Heart right ventricle (tissue), 16 donors: ENCODE measurements at places on chromosomes 6 and 20.

DNA sequence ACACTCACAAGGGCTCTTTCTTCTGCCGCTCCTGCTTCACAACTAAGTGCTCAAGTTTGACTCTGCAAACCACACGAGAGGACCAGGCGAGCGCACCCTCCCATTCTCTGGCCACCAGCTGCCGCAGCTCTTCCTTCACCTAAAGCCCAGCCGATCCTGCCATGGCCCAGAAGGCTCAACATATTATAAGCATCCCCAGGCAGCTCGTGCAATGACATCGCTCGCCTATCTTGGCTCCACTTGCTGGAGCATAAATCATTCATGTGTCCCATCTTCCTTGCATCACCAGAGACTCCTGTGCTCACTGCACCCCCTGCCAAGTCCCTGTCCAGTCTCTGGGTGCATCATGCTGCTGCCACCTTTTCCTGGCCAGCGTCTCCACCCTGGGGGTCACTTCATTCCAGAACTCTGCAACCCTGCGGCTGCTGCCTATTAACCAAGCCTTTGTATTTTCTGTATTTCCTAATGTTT lies 59.0 kb downstream of the PSMG4 start:
- no peaks in the 10 kb centered on the region for H3K27me3 ChIP-seq
- no peaks in the 10 kb centered on the region for H3K36me3 ChIP-seq
- no peak overlapping the region for H3K4me3 ChIP-seq
- H3K27ac ChIP-seq, result no peak overlapping the region
- no peak for DNase-seq
- no peaks in the 10 kb centered on the region for H3K4me1 ChIP-seq

DNA sequence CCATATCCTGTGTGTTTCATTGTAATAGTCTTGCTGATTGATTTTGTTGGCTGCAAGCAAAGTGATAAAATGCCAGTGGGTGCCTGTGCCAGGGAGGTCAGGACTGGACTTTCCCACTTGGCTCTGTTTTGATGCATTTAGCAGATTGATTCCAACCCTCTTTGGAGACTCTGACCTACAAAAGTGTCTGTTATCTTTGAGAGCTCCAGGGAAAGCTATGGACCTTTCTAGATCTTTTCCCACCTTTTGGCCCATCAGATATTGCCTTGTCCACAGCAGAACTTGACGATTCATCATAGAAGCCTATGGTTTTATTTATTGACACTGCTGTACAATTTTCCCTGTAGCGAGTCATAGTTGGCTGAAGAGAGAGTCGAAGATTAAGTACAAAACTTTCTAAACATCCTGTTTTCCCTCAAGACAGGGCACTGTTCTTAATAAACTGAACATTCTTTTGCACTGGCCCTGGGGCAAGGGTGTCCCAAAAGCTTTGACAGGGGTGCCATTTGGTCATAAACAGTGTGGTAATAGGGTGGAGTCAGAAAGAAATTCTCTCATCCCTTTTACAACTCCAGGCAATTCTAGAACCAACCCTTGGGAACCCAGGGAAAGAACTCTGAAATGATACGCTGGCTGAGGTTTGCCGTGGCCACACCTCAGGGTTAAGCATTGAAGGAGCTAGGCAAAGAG lies 53.7 kb downstream of the E2F3 start:
- H3K4me1 ChIP-seq, result peaks cover 18% of the 10 kb centered on the region
- H3K4me3 ChIP-seq, result no peak overlapping the region
- H3K27ac ChIP-seq, result no peak overlapping the region
- no peaks in the 10 kb centered on the region for H3K27me3 ChIP-seq
- no peak for DNase-seq

GRCh38 chr20:63969838-63970713 lies at the start of gene ZNF512B:
TSS of gene ZNF512B (minus strand) at chr20:63969930. CDS start at chr20:63967950, 1,980 bp downstream.
- H3K4me1 ChIP-seq, result peaks cover 54% of the 10 kb centered on the region
- H3K36me3 ChIP-seq, result no peaks in the 10 kb centered on the region
- peak; percentile 71 for DNase-seq
- no peaks in the 10 kb centered on the region for H3K27me3 ChIP-seq
- peak within 1 kb of the TSS; percentile 63 for H3K4me3 ChIP-seq

- DNase-seq, result no peak
Observed at GRCh38 chr6:135094403-135094821, 39.8 kb upstream of the HBS1L start.

DNA sequence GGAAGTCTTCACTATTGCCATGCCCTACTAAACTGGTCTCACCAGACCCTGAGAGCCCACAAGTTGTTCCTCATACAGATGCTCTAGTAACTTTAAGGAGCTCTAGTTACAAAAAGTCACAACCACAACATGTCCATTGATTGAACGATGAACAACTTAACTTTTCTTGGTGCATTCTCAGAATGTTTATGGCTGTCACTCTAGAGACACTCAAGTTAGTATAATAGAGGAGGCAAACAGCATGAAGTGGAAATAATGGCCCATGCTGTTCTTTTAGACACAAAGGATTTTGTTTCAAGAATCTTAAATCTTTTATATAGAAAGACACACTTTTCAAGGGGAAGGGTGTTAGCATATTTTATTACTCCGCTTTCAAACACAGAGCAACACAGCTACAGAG lies 934.4 kb downstream of the HACE1 start:
- no peak overlapping the region for H3K4me3 ChIP-seq
- no peak overlapping the region for H3K27ac ChIP-seq
- no peaks in the 10 kb centered on the region for H3K4me1 ChIP-seq
- no peak for DNase-seq
- no peaks in the 10 kb centered on the region for H3K27me3 ChIP-seq
